ENCODE measurements at places on chromosomes 3 and 15.

DNA sequence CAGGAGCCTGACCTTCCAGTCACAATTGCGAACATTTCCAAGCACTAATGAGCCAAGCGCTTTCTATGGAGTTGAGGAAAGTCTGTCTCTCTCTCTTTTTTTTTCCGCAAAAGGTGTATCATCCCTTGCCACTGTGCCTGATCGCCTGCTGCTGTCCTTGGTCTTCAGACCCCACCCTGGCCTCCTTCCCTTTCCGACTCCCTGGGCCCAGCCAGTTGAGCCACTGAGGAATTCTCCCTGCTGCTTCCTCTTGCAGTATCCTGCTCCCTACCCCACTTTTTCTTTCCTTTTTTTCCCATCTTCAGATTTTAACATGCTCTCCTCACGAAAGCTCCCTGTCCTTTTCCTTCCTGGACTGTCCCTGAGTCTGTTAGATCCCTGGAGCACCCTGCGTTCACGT is 396.5 kb upstream of the C2CD4B start:
- no peak for DNase-seq

DNA sequence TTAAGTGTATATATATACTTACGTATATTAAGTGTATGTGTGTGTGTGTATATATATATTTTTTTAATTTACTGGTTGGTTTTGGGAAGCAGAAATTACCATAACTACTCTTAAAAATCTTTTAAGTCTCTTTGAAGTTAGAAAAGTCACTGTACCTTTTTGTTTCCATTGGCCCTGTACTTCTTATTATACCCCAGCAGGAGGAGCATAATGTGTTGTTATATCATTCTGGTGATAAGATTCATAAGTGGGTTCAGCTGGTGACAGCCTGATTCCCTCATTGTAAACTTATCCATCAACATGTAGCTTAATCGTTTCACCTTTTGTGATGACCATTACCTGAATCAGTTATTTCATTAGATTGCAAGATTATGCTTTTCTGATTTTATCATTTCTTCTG is 30.8 kb downstream of the MLH1 start:
- DNase-seq = peak; percentile 63

- no peak for DNase-seq
Observed at GRCh38 chr3:198107840-198108734, 148.1 kb downstream of the LMLN start.

DNA sequence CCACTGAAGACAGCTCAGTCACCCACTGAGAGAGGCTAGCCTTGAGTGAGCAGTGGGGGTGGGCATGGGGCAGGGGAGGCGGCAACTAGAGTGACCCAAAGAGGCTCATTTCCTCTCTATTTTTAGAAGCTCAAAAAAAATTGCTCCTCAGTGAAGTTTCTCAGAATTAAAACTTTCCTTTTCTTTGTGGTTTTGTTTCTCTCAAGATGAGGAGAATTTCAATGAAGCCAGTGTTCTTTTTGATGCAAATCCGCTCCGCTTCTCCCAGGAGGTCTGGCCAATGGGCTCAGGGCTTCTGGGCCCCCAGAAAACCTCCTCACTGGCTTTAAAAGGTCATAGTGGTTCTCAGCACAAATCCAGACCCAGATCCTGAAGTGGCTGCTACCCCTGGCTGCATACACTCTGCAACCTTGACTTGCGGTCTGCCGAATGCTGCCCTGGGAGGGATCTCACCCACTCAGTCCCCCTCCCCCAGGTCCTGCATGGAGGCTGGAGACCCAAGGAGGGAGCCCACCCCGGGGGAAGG is at the start of gene ACSBG1:
Gene ACSBG1, minus strand, starts transcription at position 51 of the 526 bp plus-strand sequence. CDS start 64 bp downstream, outside the sequence.
- no peak for DNase-seq

DNA sequence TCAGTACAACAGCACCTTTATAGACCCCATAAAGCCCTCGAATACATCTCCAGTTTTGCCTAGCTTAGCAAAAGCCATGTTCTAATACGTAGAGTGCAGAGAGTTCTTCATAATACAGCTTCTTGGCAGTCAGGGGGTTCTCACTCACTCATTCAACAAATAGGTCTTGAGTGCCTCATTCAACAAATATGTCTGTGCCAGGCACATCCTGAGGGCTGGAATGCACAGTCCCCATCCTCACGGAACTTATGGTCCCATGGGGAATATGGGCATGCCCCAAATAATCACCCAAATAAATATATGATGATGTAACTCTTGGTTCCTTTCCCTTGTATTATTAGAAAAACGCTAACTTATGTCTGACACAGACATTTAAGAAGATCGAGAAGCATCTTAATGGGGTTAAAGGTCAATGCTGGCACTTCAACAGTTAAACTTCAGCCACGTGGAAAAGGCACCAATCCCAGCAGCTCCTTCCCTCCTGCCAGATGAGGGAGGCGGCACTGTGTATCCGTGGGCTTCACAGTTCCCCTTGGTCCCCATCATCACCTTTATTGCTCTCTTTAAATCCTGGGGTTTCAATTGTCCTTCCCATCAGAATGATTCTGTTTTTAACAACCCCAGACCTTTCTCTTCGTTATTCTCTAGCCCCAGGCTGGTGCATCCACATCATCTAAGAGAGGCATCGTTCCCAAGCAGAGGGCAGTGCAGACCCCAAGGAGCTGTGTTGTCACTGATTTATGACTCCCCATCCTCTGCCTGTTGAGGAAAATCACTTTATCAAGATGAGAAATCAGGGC is 18.9 kb upstream of the SEMA5B start:
- DNase-seq = no peak

DNA sequence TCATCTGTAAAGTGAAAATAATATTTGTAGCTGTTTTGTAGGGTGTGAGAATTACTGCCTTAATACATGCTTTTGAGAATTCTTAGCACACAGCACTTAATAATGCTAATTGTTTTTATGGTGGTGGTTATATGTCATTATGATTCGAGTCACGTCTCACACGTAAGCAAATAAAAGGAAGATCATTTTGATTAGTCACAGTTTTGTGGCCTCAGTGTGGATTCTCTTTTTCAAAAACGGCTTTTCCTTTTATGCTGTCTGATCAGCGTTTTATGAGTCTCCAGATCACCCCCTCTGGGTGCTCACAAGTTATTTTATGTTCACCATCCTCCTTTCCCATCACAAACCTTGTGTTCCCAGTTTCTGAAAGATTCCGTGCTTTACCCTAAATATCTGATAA is 255.6 kb upstream of the CNTN4 start:
- DNase-seq = no peak

GRCh38 chr3:189317911-189318310 is 146.1 kb downstream of the TPRG1 start:
- no peak for DNase-seq
